ENCODE measurements at places on chromosomes 6 and 20. TPM values are rescaled to one million over a fixed set of nuclear protein-coding genes. Genes with fewer than 3 reads are reported as not detected.
A peak's percentile ranks its signal among the peaks of the same experiment; 100 is the strongest.

DNA sequence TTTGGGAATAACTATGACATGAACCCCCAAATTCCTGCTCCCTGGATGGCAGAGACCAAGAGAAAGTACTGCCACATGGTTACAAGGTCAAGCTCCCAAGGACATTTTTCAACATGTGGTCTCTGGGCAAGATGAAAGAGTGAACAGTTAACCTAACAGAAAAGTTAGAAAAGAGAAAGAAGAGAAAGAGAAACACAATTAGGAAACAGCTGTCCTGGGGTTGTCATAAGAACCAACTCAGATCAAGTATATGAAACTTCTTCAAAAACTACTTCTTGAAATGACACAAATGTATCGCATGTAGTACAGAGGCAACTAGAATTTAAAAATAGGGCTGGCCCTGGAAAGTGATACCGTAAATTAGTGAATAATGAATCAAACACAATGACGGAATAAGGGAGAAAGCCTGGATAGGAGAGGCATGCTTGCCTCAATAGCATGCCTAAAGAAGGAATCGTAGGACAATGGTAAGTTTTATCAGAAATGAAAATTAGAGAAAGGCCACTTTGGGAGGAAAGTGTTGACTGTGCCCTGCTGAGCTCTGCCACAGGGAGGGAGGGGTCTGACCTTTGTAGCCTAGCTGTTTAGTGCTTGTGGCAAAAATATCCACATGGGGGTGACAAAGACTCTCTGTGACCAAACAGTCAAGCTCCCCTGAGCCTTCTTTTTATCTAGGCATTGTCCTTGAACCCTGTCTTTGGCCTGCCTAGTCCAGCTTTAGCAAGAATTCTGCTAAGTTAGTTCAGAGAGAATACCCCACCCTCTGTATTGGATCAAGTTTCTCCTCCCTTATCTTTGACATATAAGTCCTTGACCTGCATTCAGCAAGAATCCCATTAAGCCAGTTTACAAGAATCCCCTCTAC is 4.3 kb upstream of the DCBLD1 start:
- DNase-seq: no peak

Gene C6orf52
- total RNA-seq: 1.1 TPM

Gene HLA-DQA1
- total RNA-seq: 26.0 TPM

DNA sequence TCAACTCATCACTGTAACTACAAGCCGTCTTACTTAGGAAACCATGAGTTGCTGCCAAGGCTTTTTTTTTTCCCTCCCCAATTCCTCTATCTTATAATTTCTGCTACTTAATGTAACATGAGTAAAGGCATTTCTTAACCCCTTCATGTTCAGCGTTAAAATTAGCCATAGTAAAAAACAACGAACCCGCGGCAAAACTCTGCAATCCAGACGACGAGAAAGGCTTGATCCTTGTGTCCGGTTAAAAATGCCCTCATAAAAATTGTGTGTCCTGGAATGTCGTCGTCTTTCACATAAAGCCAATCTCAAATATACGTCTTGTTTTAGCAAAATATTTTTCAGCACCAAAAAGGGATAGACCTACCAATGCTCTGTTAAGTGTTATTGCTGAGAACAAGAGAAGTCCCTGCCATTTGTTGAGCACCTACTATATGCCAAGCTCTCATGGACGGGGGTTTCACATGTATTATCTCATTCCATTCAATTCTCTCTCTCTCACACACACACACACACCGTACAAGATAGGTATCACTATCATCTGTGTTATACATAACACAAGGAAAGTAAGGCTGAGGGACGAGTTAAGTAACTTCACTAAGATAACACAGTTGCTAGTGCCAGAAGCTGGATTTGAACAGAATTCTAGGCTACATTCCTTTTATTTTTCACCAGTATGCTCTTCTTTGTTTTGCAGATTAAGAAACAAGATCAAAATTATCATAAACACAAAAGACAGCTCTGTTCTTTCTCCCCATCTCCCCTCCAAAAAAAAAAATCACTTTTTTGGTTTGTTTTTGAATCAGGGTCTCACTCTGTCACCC is 683 bp upstream of the ARHGAP18 start:
- no peak for DNase-seq

DNA sequence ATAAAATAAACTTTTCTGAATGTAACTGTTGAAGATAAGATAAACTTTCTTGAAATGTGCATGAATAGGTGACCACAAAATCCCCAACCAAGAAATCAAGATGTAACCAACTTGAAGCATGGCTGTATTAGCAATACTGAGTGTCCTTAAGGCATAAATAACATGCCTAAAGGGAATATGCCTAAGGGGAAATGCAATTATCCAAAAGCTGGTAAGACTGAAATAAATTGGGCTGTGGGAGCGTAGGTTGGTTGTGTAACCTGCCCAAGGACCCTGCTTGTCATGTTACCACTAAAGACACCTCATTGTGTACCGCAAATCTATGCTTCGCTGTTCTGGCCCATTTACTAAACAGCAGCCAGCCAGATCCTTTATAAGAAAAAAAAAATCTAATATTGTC is 200.8 kb upstream of the PDE10A start:
- no peak for DNase-seq

GRCh38 chr20:11626551-11626950 is 291.1 kb upstream of the BTBD3 start:
- DNase-seq: no peak

GRCh38 chr20:9147547-9148024 is 78.7 kb downstream of the PLCB4 start:
- DNase-seq: no peak

Gene HCRTR2
- not detected for total RNA-seq

Gene TFEB
- 35.5 TPM for total RNA-seq

DNA sequence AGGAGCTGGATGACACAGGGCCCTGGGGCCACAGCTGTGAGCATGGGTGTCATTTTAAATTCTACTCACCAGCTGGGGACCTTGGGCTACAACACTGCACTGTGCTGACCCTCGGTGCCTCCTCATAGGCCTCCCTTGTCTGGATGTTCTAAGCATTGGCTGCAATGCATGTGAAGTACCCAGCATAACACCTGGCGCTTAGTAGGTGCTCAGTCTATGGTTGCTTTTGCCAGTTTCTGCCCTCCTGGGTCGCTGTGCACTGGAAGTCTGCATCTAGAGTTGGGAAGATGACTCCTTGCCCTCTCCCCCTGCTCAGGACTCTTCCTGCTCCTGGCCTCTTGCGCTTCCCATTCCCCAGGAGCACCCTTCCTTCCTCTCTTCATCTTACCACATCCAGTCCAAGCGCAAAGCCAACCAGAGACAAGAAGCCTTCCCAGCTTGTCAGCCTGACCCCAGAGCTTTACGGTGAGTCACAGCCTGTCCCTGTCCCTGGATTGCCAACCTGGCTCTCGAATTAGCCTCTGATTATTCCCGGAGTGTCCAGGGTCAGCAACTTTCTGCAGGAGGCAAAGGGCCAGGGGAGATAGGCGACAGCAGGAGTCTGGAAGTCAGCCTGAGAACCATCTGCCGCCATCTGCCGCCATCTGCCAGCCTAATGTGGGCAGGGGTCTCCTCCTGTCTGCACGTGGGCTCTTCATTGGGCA is 8.8 kb downstream of the SLC13A3 start:
- DNase-seq: no peak

Gene SYNJ2
- total RNA-seq: 22.5 TPM

GRCh38 chr6:80636689-80637088 is 530.2 kb downstream of the BCKDHB start:
- no peak for DNase-seq

GRCh38 chr6:20850686-20851416 is 316.6 kb downstream of the CDKAL1 start:
- DNase-seq: no peak

Gene EHMT2
- 49.4 TPM for total RNA-seq

- DNase-seq: no peak
Measured at GRCh38 chr20:47951521-47951971, 166.3 kb upstream of the SULF2 start.

GRCh38 chr6:11791354-11792107 is 12.9 kb upstream of the ADTRP start:
- DNase-seq: no peak

GRCh38 chr6:165245701-165246100 is 63.7 kb downstream of the C6orf118 start:
- DNase-seq: no peak

GRCh38 chr6:166860392-166860791 is 96.0 kb downstream of the RNASET2 start:
- DNase-seq: no peak

- no peak for DNase-seq
Measured at GRCh38 chr20:53001498-53002301, 29.5 kb downstream of the TSHZ2 start.

- no peak for DNase-seq
Measured at GRCh38 chr6:22699151-22699550, 129.8 kb downstream of the HDGFL1 start.

GRCh38 chr6:28408076-28408802 is 8.7 kb upstream of the ZSCAN12 start:
- no peak for DNase-seq

DNA sequence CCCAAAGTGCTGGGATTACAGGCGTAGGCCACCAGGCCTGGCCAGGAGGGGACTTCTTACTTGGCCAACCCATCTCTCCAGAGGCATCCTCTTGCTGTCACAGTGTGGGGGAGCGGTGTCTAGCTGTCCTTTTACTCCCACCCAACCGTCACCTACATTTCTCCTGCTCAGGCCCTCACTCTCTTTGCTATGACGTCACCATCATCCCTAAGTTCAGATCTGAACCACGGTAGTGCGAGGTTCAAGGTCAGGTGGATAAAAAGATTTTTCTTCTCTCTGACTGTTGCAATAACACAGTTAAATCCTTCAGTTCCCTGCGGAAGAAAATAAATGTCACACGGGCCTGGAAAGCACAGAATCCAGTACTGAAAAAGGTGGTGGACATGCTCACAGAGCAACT is 7.3 kb upstream of the RAET1L start:
- no peak for DNase-seq

Gene ULBP2
- 0.27 TPM for total RNA-seq

Gene WFDC12
- total RNA-seq: not detected

- peak; percentile 48 for DNase-seq
Measured at GRCh38 chr20:38181207-38181801, 16.2 kb upstream of the TGM2 start.

- no peak for DNase-seq
Measured at GRCh38 chr6:155432293-155432692, 23.3 kb downstream of the NOX3 start.

DNA sequence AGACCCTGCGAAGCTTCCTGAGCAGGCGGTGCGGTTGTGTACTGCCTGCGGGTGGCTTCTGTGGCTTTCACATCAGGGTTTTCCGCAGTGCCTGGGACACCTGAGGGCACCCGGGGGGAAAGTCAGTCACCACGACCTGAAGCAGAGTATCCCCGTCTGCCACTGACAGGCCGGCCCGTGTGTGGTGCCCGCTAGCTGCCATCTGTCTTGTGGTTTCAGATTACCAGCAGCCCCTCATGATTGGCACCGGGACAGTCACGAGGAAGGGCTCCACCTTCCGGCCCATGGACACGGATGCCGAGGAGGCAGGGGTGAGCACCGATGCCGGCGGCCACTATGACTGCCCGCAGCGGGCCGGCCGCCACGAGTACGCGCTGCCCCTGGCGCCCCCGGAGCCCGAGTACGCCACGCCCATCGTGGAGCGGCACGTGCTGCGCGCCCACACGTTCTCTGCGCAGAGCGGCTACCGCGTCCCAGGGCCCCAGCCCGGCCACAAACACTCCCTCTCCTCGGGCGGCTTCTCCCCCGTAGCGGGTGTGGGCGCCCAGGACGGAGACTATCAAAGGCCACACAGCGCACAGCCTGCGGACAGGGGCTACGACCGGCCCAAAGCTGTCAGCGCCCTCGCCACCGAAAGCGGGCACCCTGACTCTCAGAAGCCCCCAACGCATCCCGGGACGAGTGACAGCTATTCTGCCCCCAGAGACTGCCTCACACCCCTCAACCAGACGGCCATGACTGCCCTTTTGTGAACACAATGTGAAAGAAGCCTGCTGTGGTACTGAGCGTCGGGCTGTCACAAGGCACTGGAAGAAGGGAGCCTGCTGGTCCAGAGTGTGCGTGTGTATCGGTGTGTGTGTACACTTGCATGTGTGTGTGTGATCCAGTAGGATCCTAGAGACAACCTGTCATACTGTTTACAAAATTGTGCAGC is 54.4 kb downstream of the GOPC start:
- DNase-seq: peak; percentile 77

Gene CST11
- not detected for total RNA-seq

Gene PRND
- total RNA-seq: 0.62 TPM

GRCh38 chr6:158409451-158409850 is 97.2 kb downstream of the TULP4 start:
- no peak for DNase-seq

- DNase-seq: no peak
Measured at GRCh38 chr6:10081957-10082356, 332.9 kb downstream of the TFAP2A start.

GRCh38 chr6:106339334-106340029 is 13.9 kb upstream of the ATG5 start:
- no peak for DNase-seq

- DNase-seq: no peak
Measured at GRCh38 chr6:142824426-142824825, 120.5 kb downstream of the HIVEP2 start.

DNA sequence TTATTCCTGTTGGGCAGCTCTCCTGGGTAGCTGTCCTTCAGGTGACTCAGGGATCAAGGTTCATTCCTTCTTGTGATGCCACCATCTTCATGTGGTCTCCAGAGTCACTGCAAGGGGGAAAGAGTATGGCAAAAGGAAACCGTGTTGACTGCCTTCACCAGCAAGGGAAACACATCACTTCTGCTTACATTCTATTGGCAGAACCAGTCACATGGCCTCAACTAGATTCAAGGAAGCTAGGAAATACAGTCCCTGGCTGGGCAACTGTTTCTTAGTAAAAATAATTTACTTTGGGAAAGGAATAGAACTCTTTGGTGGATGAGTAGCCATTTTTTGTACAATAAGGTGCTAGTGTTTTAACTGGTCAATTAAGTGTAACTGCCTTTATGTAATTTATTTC is 5.3 kb downstream of the ANKRD6 start:
- DNase-seq: no peak

DNA sequence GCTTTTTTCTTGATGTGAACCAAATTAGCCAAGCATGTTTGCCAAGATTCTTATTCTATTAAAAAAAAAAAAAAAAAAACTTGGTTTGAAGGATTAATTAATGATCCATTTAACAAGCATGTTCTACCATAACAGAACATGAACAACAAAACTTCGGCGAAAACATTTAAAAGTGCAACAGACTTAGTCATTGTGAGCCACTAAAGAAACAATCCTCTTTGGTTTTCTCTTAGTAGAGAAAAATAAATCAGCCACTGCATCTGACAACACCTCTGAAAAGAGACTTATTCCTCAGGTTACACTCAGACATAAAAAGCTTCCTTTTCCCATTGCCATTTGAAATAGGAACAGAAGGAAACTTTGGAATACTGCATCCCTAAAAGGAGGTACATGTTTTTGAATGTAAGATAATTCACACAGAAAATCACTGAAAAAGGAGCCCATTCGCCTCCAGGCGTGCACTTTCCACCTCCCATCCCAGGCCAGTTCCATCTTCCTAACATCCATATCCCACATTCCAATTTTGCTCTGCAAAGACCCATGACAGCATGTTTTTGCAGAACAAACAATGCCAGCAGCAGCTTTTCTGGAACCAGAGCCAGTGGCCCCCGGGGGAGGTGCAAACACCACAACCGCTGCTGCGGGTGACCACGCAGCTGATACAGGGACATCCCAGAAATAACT is 79.5 kb downstream of the ZMYND8 start:
- DNase-seq: peak; percentile 68

GRCh38 chr6:73263570-73263909 is 544 bp upstream of the KHDC1 start:
- DNase-seq: no peak

- DNase-seq: no peak
Measured at GRCh38 chr6:100105138-100105537, 111.1 kb upstream of the MCHR2 start.

- no peak for DNase-seq
Measured at GRCh38 chr6:162625846-162626540, 101.6 kb downstream of the PRKN start.

Measured in sciatic nerve (tissue), 2 donors.